ENCODE measurements at places on chromosomes 12 and 14.

DNA sequence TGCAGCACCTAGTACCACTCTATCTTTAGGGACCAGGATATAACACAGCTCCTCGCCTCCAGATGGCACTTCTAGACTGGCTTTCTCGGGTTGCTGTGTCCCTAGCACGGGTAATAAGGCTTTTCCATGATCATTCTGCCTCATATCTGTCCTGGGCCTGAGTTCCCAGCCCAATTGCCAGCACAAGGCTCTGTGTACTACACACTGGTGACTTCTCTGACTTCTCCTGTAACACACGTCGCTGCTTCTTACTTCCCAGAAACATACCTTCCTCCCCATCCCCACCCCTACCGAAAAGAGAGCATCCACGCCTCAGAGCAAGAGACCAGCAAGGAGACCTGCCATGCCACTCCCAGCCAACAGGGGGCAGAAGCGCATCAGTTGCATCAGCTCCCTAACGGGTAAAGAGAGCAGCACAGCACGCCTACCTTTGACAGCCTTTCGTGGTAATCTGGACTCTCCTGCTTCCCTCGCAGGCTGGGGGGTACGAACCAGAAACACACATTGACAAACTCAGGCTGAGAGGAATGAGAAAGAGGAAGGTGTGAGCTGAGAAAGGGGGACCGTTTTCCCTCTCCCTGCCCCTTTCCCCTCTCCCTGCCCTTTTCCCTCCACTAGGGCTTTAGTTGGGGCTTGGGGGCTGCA, 21.2 kb upstream of the ZNF740 start:
- peak; percentile 88 for DNase-seq

DNA sequence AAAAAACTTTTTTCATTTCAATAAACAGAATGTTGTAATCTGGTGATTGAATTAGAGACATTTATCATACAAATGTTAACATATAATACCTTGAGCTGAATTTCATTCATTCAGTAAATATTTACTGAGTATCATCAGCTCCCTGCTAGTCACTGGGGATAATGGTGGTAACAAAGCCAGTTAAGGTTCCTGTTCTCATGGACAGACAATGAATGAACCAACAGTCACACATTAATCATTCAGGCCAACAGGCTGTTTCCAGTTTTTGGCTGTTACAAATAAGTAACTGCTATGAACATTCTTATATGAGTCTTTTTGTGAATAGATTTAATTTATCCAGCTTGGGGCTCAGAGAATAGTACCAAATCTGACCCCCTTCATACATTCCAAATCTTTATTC, 13.5 kb downstream of the EXD2 start:
- DNase-seq, result no peak

DNA sequence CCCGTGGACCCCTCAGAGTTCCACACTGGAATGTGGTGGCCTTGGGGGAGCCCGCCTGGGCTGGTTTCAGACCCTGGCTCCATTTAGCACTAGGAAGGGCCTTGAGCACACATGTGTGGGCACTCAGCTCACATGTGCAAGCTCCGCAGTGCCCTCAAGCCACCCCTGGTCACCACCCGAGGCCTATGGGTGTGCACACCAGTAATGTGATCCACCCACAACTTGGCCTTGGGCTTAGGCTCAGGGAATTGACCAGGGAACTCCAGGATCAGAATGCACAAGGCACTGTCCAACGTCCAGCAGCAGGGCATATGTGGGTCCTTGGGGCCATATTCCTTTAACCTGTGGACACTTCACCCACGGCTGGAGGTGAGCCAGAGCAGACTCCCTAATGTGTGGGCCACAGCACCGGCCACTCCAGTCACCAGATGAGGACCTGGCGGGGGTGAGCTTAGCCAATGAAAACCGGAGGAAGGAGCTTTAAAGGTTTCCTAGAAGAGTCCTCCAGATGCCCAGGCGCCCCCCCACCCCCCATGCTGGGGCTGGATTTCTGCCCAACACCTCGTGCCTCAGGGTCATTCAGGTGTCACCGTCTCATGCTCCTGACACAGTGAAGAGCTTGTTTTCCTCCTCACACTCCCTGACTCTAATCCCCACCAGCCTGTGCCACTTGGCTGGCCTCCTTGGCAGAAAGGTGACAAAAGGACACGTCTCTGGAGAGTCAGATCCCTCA, 209.2 kb downstream of the ZFP36L1 start:
- no peak for DNase-seq

GRCh38 chr12:47078733-47079467, 521 bp upstream of the PCED1B start:
- peak; percentile 71 for DNase-seq

- peak; percentile 74 for DNase-seq
Observed at GRCh38 chr14:73457041-73457923, 1.1 kb downstream of the NUMB start.

DNA sequence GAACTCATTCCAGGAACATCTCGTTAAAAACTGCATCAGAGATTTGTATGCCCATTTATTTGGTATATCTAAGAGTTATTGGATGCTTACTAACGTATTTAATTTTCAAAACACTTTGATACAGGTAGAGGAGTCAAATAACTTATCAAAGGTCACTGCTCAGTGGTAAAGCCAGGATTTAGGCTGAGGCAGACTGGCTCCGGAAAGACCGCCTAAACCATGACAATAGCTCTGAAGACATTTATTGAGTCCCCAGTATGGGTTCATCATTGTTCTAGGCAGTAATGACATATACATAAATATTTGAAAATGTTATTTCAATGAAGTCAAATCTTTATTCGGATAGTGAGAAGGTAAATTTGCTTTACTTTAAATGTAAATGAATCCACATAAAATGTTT, 30.3 kb downstream of the WBP11 start:
- DNase-seq, result no peak

DNA sequence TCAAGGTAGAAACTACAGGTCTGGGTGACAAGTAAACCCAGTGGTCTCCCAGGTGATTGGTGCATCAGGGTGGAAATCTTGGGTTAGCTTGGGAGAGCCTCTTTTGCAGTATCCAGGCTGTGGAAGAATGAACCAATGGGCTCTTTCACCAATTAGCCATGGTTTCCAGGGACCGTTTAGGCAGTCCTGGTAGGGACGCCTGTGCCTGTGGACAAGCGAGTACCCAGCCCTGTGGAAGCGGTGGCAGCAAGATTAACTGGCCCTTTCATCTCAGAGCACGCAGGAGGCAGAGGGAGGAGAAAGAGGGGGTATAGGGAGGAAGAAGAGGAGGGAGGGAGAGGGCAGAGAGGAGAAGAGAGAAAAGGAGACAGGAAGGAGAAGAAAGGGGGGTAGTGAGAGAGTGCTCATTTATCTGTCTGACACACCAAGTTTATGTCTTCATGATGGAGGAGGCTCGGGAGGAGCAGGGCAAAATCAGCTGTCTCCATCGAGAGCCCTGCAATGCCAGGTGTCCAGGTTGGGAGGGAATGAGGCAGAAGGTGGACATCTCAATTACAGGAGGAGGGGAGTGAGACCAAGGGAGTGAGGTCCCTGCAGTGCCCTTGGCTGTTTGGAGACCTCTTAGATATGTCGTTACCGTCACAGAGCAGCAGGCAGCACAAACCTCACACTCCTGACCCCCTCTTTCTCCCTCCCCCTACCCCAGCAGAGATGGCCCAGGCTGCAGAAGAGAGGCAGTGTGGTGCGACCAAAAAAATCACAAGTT, 4.6 kb upstream of the ZDHHC22 start:
- DNase-seq, result no peak

GRCh38 chr14:32203928-32204357, 874 bp upstream of the RNU6-8 start:
- DNase-seq, result peak; percentile 68

GRCh38 chr14:104660597-104660996, 28.8 kb upstream of the INF2 start:
- no peak for DNase-seq

- DNase-seq, result no peak
Observed at GRCh38 chr14:46051796-46052195, 599.8 kb downstream of the RPL10L start.

DNA sequence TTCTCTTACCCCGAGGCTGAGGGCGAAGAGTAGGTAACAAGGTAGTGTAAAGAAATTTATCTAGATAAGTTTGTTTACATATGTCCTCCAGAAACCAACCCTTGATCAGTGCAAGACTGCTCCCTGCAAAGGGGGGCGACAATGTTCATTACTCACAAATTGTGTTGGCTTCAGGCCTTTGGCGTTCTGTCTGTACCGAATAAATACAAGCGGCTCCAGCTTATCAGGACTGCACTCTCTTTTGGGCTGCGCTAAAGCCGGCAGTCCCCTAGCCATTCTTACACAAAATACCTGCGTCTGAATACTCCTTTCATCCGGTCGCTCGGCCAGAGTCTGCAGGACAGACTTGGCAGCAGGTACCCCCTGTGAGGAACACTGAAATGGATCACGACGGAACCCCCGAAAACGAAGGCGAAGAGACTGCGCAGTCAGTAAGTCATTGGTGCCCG, 116.4 kb downstream of the PPHLN1 start:
- no peak for DNase-seq

DNA sequence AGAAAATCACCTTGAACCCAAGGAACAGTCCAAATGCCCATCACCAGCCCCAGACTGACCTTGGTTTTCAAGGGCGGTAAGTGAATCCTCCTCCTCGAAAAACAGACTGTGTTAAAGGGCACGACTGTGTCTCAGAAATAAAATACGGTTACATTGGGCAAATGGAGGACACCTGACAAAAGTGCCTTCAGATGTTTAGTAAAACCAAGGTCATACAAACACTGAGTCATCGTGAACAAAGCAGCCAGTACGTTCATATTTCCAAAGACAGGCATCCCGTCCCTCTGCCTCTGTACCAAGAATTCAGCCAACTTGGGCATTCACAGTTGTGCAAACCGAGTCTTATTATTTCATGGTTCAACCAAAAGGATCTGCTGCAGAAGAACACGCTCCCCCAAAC, 25.9 kb downstream of the FOXN3 start:
- DNase-seq, result no peak

GRCh38 chr14:91573894-91574837, 64.1 kb upstream of the PPP4R3A start:
- DNase-seq, result peak; percentile 28

DNA sequence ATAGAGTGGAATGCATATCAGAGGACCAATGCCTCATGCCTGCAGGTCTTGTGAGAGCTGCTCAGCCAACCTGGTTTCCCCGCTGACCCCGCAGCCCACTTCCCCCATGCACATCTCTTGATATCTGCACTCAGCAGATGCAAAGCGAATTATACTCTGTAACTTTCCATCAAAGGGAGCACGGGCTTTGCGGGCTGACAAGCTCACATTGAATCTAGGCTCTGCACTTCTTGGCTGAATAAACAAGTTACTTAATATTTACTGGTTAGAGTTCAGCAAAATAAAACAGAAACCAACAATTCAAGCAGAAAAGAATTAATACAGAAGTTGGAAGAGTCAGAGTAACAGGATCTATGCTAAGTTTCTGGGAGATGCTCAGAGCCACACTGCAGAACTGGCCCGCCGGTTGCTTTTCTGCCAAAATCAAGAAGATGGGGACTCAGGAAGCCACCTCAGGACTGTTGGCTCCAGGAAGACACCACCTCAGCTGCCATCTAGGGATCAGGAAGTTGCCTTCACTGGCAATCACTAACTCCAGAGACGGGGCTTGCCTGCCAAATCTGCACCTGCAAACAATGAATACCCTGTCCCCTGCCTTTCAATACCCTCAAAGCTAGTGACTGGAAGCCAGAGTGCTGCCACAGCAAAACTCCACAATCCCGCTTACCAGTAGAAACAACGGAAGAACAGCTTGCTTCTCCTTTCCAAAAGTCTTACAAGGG, 46.5 kb downstream of the NR1H4 start:
- DNase-seq, result no peak

DNA sequence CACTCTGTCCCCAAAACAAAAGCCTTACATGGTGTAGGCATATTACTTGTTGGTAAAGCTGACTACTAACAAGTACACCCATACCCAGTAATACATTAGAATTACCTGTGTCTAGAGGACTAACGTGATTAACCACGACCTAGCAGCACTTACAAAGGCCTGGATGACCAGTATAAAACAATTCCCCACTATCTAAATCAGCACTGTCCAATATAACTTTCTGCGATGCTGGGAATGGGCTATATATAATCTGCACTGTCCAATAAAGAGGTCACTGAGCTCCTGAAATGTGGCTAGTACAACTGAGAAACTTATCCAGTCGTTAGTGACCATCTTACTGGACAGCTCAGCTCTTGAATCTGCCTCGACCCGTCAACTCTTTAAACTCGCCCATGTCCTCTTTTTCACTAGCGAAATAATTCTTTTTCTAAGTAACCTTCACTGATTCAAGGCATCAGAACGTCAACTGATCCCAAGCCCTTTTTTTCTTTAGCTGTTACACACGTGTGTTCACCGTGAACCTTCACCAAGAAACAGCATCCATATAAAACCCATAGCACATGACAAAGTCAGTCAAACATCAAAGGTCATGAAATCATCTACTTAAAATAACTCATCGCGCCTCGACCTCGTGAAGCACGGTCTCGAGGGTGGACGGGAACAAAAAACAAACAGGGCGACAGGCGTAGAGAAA, 905 bp upstream of the CIPC start:
- no peak for DNase-seq

- no peak for DNase-seq
Observed at GRCh38 chr12:71517145-71517846, 77.7 kb downstream of the LGR5 start.

- DNase-seq, result no peak
Observed at GRCh38 chr12:115828168-115828567, 449.3 kb downstream of the MED13L start.

DNA sequence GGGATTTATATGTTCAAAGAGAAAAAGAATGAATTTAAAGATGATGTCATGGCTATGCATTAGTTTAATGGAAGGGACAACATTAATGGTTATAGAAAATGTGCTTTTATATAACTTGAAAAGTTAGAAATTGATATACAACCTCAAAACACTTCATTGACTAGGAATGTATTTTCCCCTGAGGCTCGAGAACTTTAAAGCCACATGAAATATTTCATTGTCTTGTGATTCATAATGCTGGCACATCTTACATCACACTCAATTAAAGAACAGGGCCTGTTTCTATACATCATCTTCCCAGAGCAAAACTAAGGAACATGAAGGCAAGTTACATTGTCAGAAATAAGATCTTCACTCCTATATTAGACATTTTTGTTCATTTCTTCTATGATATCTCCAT, 35.2 kb upstream of the PAWR start:
- no peak for DNase-seq
